ENCODE measurements at places on chromosomes 5 and 9.

- no peak for DNase-seq
Observed at GRCh38 chr9:133874060-133874657, 118.0 kb downstream of the VAV2 start.

DNA sequence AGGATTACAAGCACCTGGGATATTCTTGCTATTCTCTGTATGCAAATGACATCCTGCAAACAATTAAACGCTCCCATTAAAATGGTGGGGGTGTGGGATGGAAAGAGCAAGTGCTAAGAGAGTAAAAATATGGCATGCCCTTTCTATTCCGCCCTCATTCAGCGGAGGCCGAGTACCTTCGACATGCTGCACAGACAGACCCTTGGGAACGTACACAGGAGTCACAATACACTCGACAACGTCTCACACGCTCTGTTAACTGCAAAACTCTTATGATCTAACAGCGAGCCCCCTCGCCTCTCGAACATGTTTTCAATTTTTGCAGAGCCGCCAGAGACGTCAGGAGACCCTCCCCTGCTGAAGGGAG lies 322.2 kb downstream of the CEMIP2 start:
- no peak for DNase-seq

- DNase-seq = no peak
Observed at GRCh38 chr5:60207040-60207439, 313.5 kb upstream of the PDE4D start.

DNA sequence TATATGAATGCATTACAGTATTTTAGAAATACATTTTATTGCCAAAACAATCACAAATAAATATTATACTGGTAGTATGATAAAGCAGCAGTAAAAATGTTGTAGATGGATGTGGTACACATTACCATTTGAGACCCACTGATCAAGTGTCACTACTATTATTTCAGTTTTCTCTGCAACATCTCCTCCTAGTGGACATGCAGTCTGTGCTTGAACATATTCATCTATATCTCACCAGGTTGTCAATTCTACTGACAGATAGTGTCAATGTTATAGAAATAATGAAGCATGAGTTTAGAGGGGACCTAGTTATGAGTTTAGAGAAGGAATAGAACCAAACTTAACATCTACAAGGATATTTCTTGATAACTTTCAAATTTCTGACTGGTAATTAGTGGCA lies 39.2 kb upstream of the ELOVL7 start:
- no peak for DNase-seq

- DNase-seq = no peak
Observed at GRCh38 chr5:41617843-41618515, 107.6 kb upstream of the PLCXD3 start.

DNA sequence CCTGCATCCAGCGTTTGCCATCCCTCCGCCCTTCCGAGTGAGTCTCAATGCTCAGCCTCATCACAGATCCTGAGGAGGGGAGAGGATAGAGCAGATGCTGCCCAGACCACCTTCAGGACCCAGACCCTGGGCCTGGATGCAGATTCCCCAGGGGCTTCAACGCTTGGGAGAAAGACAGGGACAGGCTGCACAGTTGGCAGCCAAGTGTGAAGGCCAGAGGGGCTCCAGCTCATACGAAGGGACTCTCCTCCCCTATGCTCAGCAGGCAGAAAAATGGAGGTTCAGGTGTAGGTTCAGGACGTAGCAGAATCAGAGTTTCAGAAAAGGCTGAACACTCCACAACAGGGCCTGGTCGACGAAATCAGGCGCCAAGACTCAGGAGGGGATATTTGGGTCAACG lies 378.5 kb upstream of the IRX1 start:
- DNase-seq = no peak

- DNase-seq = peak; percentile 77
Observed at GRCh38 chr5:73312146-73312871, 136.3 kb downstream of the FOXD1 start.

GRCh38 chr9:37031081-37031480 lies 3.0 kb downstream of the PAX5 start:
- DNase-seq = no peak

GRCh38 chr5:76801159-76801802 lies 17.5 kb upstream of the F2RL1 start:
- DNase-seq = no peak

GRCh38 chr9:131112374-131113154 lies 12.8 kb upstream of the NUP214 start:
- DNase-seq = no peak

- DNase-seq = no peak
Observed at GRCh38 chr9:119500072-119500771, 131.0 kb upstream of the BRINP1 start.

DNA sequence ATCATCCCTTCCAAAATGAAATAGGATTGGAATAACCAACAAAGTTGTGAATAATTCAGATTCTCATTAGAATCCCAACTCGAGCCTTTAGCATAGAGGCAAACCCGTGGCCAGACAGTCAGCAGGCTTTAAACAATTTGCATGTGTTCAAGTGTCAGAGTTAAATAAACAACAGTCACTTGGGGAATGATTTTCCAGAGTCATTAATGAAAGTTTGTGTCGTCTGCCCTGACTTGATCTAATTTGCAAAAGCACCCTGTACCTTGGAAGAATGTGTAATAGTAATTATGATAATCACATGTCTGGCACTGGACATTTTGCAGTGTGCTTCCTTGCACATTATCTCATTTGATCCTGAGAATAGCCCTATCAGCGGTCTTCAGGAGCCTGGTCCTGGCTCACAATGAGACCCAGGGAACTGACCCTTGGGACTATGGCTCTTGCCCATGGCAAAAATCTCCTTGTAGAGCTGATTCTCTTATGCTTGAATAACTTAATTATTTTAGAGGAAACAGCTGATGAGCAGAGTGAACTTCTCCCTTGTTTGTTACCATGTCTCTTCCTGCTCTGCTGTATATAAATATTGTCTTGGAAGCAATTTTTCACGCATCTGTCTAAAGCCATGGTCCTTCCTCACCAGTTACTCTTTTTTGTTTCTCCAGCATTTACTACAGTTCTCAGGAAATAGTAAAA lies 272.7 kb downstream of the NR3C1 start:
- no peak for DNase-seq

- peak; percentile 90 for DNase-seq
Observed at GRCh38 chr9:107749787-107750444, 260.3 kb upstream of the KLF4 start.

GRCh38 chr9:71746023-71746757 lies 22.1 kb downstream of the CEMIP2 start:
- no peak for DNase-seq

DNA sequence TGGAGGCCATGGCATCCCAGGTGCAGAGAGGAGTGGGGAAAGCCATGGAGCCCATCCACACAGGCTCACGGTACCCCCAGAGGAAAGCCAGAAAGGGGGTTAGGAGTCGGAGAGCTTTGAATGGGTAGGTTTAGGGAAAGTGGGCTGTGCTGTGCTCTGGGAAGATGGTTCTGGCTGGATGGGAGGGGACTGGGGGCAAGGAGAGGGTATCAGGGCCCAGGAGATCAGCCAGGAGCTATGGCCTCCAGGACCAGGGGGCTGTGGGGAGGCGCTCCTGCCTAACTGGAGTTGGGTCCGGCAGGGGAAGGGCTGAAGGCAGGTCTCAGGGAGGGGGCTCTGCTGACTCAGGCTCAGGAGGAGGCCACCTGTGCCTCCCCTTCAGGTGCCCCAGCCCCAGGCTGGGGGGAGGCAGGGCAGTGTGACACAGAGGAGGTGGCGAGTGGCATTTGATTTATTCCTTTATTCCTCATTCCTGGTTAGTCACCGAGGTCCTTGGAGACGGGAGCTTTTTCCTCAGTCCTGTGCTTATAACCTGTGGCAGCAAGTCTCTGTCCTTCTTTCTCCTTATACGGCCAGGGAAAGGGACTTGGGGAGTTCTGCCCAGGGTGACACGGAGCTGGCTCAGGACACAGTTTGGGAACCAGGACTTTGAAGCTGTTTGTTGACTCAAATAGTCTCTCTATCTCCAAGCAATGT lies 60.8 kb downstream of the TSTD2 start:
- DNase-seq = no peak

GRCh38 chr5:99030906-99031440 lies 102.2 kb upstream of the CHD1 start:
- no peak for DNase-seq

- DNase-seq = no peak
Observed at GRCh38 chr9:83106263-83106662, 43.3 kb upstream of the RASEF start.

- DNase-seq = no peak
Observed at GRCh38 chr9:70347046-70347445, 67.4 kb downstream of the KLF9 start.

DNA sequence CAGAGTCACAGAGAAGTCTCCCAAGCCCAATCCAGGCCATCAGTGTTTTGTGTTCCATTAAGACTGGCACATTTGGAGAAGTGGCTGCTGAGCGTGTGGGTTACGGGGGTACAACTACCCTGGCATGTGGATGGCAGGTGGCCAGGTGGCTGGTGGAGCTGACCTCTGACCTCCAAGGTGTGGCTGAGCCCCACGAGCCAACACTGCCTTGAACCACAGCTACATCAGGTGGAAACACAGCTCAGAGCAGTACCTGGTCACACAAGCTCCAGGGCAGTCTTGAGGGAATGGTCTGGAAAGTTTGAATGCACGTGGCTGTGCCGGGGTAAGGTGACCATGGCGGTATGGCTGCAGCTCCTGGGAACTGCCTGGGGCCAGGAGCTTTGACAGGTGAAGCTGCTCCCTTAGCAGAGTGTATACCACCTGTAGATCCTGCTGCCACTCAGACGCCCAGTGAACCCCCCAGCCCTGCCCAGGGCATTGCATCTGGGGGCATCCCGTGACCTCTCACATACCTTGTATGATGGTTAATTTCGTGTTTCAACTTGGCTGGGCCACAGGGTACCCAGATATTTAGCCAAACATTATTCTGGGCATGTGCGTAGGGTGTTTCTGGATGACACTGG lies 207.9 kb downstream of the GADD45G start:
- no peak for DNase-seq

- no peak for DNase-seq
Observed at GRCh38 chr5:1164696-1165630, 36.4 kb upstream of the SLC6A19 start.

DNA sequence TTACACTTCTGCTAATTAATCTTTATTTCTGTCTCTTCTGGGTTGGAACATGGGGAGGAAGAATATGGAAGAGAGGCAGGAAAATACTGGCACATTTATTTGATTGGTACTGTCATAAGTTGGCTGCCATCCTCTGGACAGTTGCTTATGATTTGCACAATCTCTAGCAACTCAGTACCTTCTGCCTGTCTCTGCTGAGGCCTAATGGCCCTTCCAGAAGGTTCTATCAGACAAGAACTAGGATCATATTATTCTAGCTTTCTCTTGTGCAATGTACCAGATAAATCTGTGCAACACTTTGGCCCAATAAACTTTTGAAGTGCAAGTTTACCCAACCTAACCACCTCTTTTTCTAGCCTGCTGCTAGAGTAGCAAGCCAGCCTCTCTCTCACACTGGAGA lies 335.0 kb downstream of the ARRDC3 start:
- no peak for DNase-seq

DNA sequence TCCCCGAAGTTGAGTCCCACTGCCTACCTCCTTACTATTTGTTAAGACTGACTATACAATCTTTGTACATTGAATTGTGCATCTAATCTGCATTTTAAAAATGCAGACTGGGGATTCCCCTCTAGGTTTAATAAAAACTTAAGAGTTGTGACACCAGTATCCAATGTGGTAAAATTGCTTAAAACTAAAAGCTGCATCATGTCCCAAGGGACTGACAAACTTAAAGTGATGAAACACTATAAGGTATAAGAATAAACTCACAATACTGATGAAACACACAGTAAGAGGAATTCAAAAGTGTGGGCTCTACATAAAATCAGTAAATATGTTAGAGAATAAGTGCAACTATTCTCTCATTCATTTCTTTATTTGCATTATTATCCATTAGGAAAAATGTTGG lies 1905.1 kb downstream of the MAT2B start:
- no peak for DNase-seq

DNA sequence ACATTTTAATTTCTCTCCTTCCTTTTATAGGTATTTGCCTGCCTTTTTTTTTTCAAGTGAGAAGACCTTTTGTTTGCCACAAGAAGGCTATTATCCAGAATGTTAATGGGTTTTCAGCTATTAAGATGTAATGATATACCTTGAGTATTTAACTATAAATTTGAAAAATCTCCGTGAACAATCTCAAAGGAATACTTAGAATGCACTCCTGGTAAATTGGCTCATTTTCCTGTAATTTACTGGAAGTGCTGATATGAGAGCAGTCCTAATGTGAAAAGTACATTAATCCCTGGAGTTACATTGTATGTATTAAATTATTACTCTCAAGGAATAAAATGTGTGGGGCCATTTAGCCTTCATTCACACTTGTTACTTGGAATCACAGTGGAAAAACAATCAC lies 32.4 kb downstream of the AOPEP start:
- DNase-seq = no peak

GRCh38 chr9:34999576-34999975 lies 10.0 kb downstream of the DNAJB5 start:
- no peak for DNase-seq

GRCh38 chr5:179232091-179232735 lies 113.0 kb downstream of the ADAMTS2 start:
- DNase-seq = peak; percentile 15

GRCh38 chr5:151719228-151720000 lies 32.7 kb upstream of the SPARC start:
- no peak for DNase-seq

- no peak for DNase-seq
Observed at GRCh38 chr5:173334808-173335207, 6.6 kb upstream of the STC2 start.

- no peak for DNase-seq
Observed at GRCh38 chr9:104984542-104984941, 56.6 kb upstream of the ABCA1 start.

All from left hindlimb (tissue), 1 donor.